ENCODE measurements at places on chromosomes 5 and 9.

GRCh38 chr9:135849181-135849580 is 58.2 kb downstream of the CAMSAP1 start:
- DNase-seq: no peak

- no peak for DNase-seq
These were observed 463.5 kb downstream of the RASEF start for GRCh38 chr9:82599336-82599949.

GRCh38 chr9:93064392-93065134 is 6.1 kb downstream of the SUSD3 start:
- DNase-seq: no peak

GRCh38 chr5:6399980-6400910 is 21.9 kb upstream of the MED10 start:
- DNase-seq: no peak

DNA sequence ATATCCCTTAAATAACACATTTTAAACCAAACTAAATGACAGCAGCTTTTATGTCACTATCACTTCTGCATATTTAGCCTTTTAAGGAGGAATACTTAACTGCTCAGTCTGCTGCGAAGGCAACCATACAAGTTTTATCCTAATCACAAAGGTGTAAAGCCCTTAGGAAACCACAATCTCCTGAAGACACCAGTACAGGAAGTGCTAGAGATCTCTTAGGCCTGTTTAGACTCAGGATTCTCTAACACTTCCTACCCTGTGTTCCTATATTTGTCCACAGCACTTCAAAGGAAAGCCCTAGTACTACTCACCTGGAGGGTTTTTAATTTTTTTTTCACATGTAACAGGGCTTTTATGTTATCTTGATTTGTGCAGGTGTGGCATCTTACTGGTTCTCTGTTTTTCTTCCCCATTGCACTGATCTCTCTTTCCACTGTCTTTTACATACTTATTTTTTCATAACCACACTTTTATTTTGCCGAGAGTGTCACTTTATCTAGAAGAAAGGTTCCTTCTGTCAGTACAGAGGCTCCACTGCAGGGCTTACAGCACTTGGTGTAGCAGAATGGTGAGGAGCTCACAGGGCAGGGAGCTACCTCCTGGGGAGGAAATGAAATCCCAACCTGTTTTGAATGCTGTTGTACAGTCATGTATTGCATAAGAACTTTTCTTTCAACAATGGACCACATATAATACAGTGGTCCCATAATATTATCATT is 1060.6 kb upstream of the ACO1 start:
- DNase-seq: no peak

DNA sequence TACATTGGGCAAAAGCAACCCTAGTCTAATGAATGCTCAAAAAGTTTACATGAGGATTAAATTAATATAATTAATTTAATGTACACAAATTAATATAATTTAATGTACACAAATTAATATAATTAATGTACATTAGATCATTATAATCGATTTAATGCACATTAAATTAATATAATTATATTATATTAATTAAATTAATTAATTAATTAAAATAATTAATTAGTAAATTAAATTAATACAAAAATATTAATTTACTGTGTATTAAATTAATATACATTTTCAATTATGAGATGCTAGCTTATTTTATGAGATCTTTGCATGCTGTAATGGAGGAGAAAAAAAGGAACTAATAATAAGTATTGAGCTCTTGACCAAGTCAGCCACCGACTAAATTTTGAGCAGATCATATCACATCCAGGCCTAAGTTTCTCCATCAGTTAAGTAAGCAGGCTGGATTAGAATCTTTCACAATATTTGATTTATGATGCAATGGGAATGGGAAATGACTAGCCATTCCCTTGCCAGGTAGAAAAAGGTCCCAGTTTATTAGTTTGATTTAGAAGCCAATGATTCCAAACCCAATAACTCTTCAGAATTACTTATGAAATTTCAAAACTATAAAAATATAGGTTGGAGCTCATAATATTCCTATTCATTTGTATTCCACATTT is 533.4 kb upstream of the GRIA1 start:
- no peak for DNase-seq

DNA sequence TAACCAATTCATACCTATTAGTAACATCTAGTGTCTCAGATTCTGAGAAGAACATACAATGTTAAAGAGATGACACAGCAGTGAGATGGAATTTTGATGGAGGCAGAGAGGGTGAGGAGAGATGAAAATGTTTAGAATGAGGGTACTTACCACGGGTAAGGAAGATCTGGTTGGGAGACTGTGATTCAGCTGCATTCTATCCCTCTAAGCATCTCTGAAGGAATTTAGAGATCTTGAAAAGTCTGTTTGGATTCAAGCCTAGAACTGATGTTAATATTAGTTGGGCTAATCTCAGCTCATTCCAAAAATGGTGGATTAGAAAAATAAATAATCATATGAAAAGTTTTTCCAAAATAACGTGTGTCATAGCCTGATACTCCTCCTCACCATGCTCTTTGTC is 191.5 kb upstream of the CLINT1 start:
- no peak for DNase-seq

DNA sequence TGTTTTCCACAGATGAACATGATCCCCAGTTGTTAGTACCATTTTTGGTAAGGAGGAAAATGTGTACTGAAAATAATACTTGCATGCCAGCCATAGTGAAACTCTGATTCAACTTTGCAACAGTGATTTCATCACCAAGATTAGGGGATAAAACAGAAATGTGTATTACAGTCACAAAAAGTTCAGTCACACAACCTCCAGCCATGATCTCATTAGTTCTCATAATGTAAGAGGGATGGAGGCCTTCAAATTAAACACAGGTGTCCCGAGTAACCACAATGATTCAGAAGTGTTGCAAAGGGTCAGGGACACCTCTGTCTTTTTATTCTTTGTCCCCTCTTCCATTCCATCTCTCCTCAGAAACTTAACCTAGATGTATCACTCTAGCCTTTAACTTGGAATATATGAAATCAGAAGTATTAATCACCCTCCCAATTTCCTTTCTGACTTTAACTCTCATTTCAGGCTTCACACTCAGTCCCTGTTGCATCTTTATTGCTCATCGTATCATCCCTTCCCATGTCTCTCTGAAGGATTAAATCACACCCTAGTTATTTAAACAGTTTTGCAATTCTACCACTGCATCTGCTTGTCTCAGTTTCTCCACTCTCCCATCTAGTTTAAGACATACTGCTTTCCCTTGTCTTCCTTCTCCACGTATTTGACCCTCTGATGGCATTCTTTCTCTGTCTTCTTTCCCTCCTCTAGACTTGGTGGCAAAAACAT is 291.2 kb downstream of the ADAMTS6 start:
- no peak for DNase-seq

- DNase-seq: peak; percentile 58
These were observed 849 bp upstream of the RGMB start for GRCh38 chr5:98772415-98773213.

DNA sequence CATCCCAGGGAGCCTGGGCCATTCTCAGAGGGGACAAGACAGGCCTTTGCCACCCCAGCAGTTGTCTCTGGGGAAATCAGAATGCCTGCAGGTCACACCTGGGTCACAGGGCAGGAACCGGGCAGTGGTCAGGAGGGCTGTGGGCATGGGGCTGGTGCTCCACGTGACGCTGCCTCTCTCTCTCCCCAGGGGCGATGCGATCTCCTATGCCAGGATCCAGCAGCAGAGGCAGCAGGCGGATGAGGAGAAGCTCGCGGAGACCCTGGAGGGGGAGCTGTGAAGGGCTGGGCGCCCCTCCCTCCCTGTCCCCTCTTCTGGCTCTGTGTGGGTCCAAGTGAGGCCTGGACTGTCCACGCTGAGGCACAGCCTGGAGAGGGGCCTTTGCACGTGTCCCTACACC is 8.6 kb downstream of the CACFD1 start:
- no peak for DNase-seq

DNA sequence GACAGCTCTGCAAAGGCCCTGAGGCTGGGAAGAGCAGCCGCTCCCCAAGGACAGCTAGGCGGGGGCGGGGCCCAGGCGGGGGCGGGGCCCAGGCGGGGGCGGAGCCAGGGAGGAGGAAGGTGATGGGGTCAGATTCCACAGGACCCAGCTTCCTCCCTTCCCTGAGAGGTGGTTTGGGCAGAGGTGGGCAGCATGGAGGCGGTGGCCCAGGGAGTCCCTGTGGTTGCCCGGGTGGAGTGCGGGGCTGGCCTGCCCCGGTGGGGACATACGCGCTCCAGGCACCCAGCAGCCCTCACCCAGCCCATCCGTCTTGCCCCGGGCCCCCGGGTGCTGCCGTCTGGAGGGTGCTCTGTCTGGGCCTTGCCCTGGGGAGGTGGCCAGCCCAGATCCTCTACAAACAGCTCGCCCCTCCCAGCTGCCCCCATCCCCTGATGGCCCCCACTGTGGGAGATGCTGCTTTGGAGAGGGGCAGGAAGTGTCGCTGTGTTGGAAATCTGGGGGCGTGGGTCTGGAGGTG is 11.0 kb upstream of the RNU6ATAC start:
- DNase-seq: no peak

- DNase-seq: no peak
These were observed 192.9 kb upstream of the SLC27A6 start for GRCh38 chr5:128772356-128772755.

DNA sequence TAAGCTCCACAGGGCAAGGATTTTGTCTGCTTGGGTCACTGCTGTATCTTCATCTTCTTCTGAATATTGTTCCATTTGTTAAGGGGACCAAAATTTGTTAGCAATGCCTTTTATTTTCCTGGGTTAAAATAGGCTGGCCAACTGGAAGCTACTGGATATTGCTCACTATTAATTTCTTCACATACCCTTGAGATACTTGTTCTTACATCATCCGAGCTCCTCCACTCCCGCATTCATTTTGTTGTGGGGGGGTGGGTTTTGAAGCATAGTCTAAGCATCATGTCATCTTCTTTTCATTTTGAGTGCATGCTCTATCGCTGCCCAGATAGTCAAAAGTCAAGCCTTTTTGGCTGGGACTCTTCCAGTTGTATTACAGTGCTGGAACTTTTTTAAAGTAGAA is 42.5 kb upstream of the PIK3R1 start:
- no peak for DNase-seq

- DNase-seq: no peak
These were observed 21.1 kb upstream of the ARAP3 start for GRCh38 chr5:141703133-141703561.
